ENCODE measurements at places on chromosomes 1 and 21. TPM values are rescaled to one million over a fixed set of nuclear protein-coding genes. Genes with fewer than 3 reads are reported as not detected.

- DNase-seq = no peak
These were observed 40.8 kb upstream of the POFUT2 start for GRCh38 chr21:45328198-45329091.

GRCh38 chr1:240122639-240123613 is 31.2 kb downstream of the FMN2 start:
- DNase-seq = peak; percentile 34

GRCh38 chr1:232901255-232901654 is 49.2 kb upstream of the NTPCR start:
- DNase-seq = no peak

GRCh38 chr1:224169718-224170270 is 13.2 kb upstream of the DEGS1 start:
- DNase-seq = no peak

DNA sequence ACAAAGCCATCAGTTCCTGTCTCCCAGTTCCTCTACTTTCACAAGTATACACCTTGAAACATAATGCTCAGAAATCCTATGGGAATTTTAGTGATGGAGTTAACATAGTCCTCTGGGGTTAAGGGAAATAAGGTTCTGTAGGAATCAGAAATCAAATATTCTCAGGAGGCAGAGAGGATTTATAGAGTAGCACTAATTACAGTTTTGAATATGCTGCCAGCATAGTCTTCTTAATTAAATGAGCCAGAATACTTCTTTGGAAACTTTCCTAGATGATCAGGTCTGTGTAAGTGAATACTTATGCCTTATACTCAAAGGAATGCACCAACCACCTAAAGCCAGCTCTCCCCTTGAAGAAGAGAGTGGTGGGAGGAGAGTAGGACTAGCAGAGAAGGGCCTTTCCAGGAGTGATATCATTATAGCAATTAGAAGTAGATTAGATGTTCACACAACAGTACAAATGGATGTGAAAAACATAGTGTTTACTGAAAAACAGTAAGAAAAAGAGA is 31.4 kb upstream of the DIRAS3 start:
- no peak for DNase-seq

DNA sequence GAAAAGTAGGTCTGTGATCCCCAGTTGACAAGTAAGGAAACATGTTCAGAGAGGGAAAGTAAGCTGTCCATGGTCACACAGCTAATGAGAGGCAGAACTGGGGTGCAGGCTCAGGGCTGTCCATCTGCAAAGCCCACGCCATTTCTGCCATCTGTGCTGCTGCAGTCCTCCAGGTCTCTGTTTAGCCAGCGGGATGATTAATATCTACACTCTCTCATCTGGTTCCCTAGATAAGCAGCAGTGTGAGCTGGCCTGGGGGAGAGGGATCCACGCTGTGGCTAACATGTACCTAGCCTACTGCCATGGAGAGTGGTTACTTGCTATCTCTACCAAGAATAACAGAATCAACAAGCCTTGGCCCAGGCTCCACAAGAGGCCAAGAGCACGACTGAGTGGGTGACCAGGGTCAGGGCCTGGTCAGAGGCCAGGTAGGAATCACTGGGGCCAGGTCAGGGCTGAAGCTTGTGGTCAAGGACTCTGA is 75.2 kb downstream of the TRABD2B start:
- no peak for DNase-seq

DNA sequence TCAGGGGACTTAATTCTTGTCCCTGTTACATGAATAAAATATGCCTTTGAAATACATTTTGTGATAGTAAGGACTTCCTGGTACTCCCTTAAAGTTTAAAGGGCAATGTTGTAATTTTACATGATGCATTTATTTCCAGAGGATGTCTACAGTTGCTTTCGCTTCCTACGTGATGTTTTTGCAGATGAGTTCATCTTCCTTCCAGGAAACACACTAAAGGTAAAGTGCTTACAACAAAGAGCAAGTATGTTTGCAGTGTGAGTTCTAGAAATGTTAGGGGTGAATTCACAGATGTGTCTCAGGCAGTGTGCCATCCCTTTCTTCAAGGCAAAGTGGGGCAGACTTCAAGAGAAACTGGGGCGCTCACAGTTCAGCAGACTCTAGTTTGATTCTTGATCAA is 31.2 kb downstream of the GNPAT start:
- DNase-seq = no peak

DNA sequence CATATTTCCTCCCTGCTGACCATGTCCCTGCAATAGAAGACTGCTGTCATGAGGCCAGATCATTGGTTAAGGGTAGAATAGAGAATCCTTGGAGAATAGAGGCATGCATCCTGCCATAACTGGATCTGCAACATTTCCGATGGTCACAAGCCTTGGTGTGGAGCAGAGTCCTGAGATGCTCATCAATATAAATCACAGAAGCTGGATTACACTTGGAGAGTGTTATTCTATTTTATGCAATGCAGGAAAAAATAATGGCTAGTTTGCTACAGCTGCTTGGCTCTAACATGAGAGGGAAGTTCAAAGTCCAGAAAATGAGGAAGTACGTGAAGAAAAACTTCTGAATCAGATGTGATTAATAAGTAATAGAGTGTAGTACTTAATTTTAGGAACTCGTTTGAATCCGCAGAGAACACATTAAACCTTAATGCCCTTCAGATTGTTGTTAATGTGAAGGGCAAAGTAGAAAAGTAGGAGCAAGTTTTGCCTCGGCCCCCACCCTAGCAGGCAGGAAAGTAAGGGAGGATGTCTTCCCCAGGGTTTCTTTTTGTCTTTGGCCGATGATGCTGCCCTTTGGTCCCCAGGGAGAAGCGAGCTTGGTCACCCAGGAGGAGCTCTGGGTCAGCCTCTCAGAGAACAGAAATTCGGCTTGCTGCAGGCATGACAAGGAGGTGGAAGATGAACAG is 59.5 kb downstream of the KCNK1 start:
- no peak for DNase-seq

- no peak for DNase-seq
These were observed 120.6 kb downstream of the SLC45A1 start for GRCh38 chr1:8438489-8438888.

DNA sequence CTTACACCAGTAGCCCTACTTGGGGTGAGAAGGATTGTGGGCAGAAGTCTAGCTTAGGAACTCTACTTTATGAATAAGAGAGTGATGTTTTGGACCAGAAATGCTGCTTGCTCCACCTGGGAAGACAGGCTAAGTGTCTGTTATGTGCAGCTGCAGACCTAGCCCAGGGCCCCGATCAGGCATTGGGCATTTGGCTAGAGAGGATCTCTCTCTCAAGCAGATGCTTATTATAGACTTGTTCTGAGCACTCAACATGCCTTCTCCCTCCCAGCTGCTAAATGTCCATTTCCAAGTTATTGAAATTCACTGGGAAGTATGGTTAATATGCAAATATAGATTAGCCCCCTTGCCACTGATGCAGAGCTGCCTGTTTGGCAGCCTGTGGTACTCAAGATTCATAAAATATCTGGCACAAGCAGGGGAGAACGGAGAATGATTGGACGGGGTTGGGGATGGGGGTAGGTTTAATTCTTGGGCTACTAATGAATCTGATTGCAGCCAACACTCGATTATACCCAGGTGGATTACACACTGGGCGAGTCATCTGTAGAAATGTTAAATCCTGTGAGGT is 115.9 kb downstream of the KCND3 start:
- DNase-seq = no peak

DNA sequence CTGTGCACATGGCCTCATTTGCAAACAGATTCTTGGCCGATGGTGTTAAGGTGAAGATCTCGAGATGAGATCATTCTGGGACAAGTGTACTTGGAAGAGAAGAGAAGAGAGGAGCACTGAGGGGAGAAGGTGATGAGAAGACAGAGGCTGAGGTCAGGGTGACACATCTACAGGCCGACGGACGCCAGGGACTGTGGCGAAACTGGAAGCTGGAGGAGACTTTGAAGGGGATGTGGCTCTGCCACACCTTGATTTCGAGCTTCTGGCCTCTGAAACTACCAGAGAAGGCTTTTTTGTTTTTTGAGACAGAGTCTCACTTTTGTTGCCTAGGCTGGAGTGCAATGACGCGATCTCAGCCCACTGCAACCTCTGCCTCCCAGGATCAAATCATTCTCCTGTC is 137.5 kb upstream of the TMEM51 start:
- no peak for DNase-seq

Gene GRIK1
- 97.1 TPM for total RNA-seq
